Right hindlimb (tissue), 1 donor: ENCODE measurements at places on chromosomes 1 and 21.

DNA sequence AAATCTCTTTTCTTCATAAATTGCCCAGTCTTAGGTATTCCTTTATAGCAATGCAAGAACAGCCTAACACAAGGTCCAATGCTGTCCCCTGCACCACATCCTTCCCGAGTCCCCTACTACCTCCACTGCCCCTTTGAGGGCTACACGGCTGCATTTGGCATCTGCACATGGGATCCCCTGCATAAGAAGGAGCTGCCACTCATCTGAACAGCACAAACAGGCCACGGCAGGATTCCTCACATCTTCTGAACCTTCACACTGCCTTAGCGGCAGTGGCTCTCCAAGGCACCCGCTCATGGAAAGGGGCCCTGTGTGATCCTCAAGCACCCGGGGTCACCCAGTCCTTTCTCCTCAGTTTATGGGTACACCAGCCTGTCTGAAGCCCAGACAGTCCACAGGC is 29.2 kb upstream of the BACE2 start:
- DNase-seq, result no peak

DNA sequence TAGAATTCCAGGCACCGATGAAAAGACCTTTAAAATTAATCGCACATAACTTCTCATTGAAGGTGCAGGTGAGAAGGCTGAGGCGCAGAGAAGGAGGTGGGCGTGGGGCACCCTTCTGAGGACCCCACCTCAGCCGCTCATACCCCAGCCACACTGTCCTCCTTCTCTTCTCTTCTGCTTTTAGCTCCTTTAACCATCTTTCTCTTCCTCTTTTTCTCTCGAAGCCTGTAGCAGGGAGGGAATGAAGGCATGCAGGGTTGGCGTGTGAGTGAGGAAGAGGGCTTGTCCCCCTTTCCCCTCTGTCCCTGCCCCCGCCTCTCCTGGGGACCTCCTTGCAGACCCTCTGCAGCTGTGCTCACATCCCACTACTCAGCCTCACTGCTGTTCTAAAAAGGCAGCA is 57.8 kb upstream of the CACNA1E start:
- no peak for DNase-seq

DNA sequence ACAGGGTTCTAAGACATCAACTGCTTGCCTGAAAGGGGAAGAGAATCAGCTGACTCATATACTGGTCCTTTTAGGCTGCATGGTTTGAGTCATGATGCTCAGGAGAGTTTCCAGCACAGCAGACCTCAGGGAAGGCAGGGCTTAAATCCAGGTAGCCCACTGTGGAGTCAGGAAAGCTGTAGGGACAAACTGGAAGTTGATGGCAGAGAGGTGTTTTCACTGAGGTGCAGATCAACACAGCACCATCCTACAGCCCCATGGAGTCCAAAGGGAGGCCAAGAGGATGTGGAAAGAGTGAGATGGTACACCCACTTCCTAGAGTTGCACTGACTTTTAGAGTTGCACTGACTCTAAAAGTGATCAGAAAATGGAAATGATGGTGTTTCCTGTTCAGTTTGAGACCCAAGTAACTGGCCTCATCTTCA is 252.4 kb upstream of the DUSP10 start:
- DNase-seq, result no peak

DNA sequence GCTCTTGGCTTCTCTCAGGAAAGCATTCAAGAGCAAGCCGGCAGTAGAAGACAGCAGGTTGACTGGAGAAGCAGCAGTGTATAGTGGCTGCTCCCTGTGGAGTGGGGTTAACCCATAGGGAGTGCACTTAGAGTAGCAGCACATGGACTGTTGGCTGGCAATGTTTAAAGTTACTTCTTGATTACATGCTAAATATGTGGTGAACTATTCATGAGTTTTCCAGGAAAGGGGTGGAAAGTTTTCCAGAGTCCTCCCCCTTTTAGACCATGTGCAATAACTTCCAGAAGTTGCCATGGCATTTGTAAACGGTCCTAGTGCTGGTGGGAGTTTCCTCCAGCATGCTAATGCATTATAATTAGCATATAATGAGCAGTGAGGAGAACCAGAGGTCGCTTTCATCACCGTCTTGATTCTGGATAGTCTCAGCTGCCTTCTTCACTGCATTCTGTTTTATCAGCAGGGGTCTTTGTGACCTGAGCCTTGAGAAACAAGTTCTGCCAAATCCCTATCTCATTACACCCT is 131.8 kb downstream of the CCDC185 start:
- no peak for DNase-seq

GRCh38 chr1:192516776-192517297 is 58.7 kb upstream of the RGS1 start:
- DNase-seq, result no peak

- DNase-seq, result no peak
These were observed 8.5 kb downstream of the SERTAD4 start for GRCh38 chr1:210241121-210241520.

DNA sequence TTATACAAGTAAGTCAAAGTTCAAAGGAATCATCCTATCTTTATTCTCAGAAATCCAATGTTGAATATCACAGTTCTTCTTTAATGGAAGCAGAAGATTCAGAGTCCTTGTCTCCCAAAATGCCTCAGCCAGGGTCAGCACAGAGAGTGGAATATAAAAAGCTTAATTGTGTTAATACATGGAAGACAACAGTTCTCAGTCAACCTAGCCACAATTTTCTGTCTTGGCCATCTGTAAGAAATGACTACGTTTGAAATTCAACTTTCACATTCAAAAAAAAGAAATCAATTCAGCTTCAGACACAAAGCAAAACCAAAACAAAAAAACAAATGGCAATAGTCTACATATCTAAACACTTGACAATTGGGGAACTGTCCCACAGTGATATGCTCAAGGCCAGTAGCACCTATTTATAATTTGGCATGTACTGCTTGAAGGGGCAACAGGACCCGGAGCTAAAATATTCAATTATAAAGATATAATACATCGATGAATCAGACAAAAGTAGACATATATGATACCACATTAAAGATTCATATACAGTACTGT is 27.3 kb upstream of the GLIS1 start:
- DNase-seq, result no peak

- DNase-seq, result peak; percentile 51
These were observed 27.4 kb upstream of the CTPS1 start for GRCh38 chr1:40951943-40952743.

DNA sequence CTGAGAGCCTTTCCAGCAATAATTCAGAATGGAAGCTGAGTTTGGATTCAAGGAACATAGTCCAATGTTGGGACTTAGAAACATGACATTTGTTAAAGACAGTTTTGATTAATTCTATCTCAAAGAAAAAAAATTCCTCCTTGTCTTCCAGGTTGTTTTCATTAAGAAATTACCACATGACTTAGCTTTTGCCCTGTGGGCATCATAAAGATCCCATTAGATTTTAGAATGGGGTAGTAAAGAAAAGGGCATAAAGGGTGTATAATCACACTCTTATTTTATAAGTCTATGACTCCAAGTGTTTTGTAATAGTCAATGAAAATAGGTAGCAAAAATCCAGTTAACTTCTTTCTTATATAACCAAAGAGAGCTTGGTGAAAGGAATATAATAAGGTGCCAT is 14.3 kb upstream of the PRKAA2 start:
- no peak for DNase-seq

GRCh38 chr21:36628106-36628505 is 70.8 kb upstream of the SIM2 start:
- DNase-seq, result no peak

DNA sequence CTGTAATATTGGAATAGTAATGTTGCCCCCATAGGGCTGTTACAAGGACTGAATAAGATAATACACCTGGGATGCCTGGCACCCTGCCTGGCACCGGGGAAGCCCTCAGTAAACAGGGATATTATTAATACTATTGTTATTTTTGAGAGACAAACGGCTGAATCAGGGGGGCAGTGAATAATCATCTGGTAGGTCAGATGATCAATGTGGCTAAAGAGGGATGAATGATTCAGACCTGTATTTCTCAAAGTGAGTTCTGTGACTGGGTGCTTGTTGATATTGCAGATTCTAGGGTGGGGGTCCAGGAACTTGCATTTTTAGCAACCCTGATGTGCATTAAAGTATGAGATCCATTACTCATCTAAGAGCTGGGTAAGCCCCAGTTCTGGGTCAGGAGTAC is 46.2 kb upstream of the BCL10 start:
- no peak for DNase-seq

GRCh38 chr1:11851180-11851579 is 3.6 kb upstream of the NPPA start:
- no peak for DNase-seq

GRCh38 chr21:26794597-26795411 is 50.4 kb downstream of the ADAMTS1 start:
- no peak for DNase-seq

DNA sequence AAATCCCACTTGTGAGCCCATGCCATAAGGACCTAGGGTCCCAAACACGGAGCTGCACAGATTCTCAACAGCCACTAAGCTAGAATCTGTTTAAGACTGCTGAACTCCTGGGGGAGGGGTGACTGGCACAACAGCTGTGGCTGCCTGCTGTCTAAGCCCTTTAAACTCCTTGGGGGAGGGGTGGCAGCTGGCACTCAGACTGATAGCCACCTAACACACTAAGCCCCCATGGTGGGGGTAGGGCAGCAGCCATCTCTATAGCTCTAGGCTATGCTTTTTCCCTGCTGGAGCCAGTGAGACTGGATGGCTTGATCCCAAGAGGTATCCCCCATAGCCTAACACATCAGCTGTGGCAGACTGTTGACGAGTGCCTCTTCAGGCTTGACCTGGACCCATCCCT is 73.3 kb upstream of the FMO3 start:
- DNase-seq, result peak; percentile 57

- peak; percentile 83 for DNase-seq
These were observed 11.1 kb upstream of the ARHGEF2 start for GRCh38 chr1:155989242-155990004.

DNA sequence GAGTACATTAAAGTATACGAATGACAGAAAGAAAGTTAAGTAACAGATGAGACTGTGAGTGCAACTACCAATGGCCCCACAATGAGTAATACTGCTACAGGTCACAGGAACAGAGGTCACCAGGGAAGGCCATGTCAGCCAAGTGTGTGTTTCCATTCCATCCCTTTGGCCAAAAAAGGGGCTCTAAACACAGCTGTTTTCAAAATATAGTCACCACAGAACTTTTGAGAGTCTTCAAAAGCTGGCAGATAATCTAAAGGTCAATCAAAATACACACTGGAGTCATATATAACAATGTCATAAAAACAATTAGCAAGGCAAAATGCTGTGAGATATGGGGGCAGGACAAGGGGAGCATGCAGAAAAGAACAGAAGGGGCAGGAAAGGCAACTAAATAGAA is 10.2 kb downstream of the USP24 start:
- DNase-seq, result no peak

DNA sequence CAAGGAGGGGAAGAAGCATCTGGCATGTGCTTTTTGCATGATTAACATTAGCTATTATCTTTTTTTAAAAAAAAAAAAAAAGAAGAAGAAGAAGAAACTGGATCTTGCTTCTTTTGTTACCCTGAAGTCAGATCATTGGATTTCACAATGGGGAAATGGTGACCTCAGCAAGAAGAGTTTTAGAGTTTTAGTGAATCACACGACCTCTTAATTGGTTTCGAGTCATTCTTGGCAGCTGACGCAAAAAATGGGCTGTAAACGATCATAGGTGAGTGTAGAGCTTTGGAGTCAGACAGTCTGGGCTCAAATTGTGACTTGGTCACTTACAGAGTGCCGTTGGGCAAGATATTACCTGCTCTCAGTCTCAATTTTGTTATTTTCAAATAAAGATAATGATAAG is 33.3 kb upstream of the PGBD5 start:
- no peak for DNase-seq

DNA sequence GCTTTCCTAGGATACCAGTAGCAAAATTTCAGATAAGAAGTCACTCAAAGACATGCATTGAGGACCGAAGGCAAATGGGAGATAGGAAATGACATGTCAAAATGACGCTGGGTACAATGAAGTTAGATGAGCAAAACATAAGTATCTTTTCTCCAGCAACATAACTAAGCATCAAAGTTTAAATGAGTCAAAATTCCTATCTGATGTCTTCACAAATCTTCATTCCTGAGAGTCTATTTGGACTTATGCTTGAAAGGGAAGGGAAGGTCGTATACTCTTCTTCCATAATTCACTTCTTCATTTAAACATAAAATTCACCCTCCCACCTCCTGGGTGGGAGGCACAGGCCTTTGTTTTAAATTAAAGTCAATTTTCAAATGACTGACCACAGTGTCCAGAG is 4.1 kb upstream of the TMEM81 start:
- no peak for DNase-seq

- DNase-seq, result no peak
These were observed 641.7 kb downstream of the AJAP1 start for GRCh38 chr1:5296095-5296494.
